Stromal cell of bone marrow (primary cell): ENCODE measurements at places on chromosomes 7 and 10.

- no peak for DNase-seq
Observed at GRCh38 chr7:133828906-133829305, 298.2 kb upstream of the LRGUK start.

- no peak for DNase-seq
Observed at GRCh38 chr7:135678612-135679575, 16.6 kb downstream of the STMP1 start.

GRCh38 chr10:30798646-30799185, 169.2 kb upstream of the LYZL2 start:
- DNase-seq: no peak

DNA sequence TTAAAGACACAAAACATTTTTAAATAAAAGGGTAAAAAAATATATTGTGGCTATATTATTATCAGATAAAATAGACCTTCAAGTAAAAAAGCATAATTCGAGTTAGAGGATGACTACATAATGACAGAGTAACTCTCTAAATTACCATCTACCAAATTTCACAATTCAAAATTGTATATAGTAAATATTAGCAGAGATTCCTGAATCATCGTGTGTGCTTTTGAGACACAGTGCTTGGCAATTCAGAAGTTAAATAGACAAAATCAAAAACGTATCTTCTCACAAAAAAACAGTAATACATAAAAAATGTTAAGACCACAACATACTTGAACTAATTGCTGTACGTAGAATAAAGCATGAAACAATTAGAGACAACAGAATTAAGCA, 110.4 kb downstream of the AHR start:
- no peak for DNase-seq

DNA sequence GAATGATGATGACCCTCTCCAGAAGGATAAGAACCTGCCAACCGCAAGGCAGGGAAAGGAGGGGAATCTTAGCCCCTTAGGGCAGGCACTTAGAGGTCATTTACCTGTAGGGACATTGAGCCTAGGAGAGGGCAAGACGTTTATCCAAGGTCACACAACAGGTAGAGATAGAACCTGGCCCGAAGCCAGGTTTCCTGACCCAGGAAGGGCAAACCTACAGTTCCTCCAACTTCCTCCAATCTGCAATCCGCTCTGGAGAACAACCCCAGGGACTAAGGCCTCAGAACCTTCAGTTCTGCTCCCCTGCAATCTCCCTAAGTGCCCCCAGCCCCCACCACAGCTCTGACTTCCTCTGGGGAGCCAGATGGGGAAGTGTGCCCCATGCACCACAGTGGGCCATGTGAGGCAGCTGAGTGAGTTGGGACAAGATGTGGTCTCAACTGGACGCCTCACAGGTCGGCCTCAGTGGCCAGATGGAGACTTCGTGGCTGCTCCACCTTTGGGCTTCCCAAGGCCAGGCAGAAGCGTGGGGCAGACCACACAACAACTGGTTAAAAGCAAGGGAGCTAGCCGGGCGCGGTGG, 1.4 kb upstream of the PSAP start:
- DNase-seq: no peak

DNA sequence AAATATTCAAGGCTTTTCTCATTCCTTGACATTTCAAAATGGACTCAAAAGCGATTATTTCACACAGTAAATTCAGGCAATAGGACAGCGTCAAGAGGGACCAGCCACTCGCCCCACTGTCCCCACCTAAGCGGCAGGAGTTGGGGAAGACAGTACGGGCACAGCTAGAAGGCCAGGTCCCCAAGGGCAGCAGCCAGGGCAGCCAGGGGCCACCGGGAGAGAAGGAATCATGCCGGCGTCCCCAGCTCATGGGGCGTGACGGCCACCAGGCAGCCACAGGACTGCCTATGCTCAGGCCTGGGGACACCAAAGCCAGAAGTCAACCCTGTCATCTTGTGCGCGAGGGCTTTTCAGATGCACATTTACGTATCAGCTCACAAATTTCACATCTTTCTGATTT, 225.7 kb upstream of the PPP2R2D start:
- DNase-seq: no peak

DNA sequence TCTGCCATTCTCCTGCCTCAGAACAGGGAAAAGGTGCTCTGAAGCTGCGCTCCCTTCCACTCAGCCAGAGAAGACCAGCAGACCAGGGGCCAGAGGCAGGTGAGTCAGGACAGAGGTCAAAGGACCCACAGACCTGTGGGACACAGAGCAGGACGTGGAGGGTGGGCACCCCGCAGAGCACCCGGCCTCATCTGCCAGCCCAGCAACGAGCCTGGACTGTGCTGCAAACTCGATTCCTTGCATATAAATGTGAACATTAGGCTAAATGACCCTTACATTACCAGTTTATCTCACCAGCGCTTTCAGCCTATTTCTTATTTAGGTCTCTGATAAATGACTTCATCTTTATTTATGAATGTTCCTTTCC, 50.1 kb downstream of the PTPRN2 start:
- DNase-seq: no peak

DNA sequence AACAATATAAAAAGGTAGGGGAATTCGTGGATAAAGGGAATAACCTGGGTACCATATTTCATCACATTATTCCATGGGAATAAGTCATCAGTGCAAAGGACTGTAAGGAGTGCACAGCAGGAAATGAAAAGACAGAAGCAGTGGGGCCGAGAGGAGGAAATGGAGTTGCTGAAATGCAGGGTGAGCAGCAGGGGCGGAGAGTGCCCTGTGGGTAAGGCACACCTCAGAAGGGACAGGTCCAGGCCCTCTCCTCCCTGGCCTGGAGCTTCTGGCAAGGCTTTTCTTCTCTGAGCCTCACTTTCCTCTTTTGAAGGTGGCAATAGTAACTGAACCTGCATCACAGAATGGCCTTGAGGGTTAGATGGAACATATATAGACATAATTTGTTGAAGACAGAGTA, 26.2 kb downstream of the IKZF1 start:
- DNase-seq: no peak

DNA sequence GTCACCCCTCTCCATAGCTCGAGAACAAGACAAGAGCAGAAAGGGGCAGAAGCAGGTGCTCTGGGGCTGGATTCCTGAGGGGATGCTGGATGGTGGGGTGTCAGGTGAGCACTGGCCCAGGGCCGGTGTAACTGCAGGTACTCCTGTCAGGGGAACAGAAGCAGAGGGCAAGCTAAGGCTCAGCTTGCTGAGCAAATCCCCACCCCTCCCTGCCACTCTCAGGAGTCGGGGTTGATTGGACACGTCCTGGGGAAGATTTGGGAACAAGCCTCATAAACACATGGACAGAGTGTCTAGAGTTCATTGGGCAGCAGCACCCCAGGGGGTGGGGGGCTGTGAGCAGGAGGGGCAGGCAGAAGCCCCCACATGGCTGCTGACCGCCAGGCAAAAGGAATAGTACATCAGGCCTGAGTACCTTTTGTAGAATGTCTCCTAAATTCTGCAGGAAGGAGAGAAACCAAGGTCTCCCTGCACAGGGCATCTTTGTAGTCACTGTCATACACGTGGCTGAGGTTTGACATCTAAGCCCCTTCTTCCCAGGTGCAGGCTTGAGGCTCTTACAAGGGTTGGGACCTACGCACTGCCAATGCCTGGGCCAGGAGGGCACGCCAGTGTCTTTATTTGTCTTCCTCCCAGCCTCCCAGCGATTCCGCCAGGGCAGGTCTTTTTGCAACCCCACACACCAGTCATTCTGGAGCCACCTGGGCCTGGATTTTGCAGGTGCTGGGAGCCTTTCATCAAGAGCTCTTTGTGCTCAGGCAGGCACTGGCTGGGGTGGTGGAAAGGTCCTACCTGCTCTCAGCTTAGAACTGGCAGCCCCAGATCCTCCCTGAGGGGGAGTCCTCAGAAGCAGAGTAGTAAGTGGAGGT, 2.8 kb downstream of the CALML3 start:
- DNase-seq: no peak

DNA sequence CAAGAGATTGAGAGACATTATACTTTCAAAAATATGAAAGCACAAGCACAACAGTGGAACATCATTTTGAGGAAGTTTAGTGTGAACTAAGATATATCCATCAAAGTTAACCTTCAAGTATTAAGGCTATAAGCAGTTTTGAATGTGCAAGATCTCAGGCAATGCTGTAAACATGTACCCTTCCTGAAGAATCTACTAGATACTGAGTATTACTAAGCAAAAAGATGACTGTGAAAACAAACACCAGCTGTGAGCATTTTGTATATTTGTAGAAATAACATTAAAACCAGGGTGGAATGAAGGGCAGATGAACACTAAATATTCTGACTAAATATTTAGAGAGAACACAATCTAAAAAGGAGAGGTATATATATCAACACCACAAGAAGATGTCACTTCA, 41.3 kb upstream of the ADRA2A start:
- DNase-seq: no peak

DNA sequence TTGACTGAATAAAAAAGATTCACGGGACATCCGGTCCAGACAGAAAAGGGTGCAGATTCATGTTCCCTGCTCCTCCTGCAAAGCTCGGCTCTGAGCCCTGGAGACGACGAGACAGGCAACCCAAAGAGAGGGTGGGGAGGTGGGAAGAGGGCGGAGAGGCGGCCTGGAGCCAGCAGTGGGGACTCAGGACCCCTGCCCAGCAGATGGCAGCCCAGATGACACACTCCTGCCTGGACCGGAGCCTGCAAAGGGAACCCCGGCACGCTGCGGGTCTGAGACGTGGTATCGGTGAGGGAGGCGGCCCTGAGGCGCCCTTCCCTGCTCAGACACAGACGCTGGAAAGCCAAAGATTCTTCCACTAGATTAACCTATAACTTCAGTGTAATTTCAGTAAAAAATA, 250.8 kb downstream of the ELFN1 start:
- no peak for DNase-seq
